ENCODE measurements at places on chromosomes 5 and 9.

GRCh38 chr5:114120166-114120565 lies 241.7 kb upstream of the KCNN2 start:
- DNase-seq, result no peak

GRCh38 chr5:103446813-103447212 lies 115.8 kb downstream of the NUDT12 start:
- DNase-seq, result no peak

DNA sequence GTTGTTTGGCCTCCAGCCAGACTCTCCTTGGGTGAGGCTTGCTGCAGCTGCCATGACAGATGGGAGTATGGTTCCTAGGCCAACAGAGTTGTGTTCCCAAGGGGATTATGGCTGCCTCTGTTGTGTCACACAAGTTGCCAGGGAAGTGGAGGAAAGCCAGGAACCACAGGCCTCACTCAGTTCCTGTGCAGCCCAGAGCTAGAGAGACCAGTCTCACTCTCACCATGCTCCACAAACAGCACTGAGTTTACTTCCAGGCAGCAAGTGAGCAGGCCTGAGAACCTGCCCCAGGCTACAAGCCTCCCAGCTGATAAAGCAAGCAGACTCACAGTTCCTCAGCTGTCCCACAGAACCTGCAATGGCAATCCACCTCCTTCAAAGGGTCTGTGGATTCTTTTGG lies 273.6 kb upstream of the TAS2R1 start:
- DNase-seq, result no peak

- no peak for DNase-seq
Observed at GRCh38 chr9:125950880-125951471, 203.8 kb downstream of the PBX3 start.

DNA sequence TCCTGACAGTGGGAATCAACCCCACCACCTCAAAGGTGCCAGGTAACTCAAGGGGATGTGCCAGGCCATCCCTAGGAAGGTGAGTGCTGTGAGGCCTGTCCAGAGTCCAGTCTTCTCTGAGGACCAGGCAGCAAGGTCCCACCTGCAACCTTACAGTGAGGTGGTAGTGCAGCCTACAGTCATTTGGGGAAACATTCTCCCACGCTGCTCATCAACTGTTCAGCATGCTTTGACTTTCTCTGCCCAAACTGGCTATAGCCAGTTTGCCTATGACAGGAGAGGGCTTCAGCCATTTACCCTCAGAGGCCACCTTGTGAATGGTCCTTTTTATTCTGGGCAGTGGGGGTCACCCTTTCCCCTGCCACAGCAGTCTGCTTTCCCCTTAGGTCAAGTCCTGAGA lies 81.9 kb downstream of the ATPSCKMT start:
- DNase-seq, result no peak

DNA sequence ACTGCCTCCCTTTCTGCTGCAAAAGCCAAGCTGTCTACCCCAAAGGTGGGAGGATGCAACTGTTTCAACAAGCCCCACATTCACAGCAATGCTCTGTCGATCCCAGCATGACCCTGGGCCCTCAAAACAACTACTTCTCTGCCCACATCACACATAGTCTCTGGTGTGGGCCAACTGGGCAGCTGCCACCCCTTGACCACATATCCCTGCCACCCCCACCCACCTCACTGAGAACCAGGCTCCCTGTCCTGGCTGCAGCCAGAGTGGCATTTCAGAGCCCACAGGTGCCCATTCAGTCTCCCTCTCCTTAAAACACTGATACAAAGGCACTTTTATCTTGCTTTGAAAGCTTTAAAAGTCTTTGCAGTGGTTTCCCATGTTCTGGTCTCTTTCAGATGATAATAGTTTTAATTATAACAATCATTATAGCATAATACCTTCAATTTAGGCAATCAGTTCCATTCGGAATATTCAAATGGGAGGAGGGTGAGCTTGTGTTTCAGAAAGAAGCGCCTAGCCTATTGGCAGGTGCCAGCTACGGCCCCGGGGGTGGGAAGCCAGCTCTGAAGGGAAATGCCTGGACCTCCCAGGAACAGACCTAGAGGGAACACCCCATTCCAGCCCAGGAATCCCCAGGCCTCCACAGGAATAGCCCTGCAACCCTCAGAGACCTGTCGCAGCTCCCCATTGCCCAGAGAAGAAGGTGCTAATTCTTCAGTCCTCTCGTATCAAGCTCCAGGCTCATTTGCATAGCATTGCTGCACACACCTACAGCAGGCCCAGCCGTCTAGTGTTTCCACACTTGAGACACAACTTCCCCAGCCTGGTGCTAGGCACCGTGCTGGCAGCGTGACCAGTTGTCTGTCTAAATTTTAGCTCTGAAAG lies 90.8 kb downstream of the C5orf15 start:
- DNase-seq, result no peak

- DNase-seq, result no peak
Observed at GRCh38 chr9:133779516-133780403, 41.6 kb upstream of the SARDH start.

DNA sequence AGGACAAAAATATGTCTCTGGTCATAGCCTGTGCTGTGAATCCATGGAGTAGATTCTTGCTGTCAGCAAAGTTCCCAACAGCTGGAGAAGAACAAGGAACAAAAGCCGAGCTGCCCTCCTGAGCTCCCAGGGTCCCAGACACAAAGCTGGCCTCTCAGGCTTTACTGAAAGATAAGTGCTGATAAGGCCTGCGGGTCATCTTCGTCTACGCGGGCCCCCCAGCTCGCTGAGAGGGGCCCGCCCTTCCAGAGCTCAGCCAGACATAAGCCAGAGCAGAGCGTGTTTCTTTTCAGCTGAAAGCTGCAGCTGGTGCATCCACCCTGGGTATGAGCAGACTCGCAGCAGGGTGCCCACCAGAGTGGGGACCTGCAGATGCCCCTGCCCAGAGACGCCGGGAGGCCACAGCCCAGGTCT lies 84.7 kb downstream of the HSD17B3 start:
- no peak for DNase-seq

GRCh38 chr9:90915693-90916092 lies 114.1 kb downstream of the SYK start:
- no peak for DNase-seq

DNA sequence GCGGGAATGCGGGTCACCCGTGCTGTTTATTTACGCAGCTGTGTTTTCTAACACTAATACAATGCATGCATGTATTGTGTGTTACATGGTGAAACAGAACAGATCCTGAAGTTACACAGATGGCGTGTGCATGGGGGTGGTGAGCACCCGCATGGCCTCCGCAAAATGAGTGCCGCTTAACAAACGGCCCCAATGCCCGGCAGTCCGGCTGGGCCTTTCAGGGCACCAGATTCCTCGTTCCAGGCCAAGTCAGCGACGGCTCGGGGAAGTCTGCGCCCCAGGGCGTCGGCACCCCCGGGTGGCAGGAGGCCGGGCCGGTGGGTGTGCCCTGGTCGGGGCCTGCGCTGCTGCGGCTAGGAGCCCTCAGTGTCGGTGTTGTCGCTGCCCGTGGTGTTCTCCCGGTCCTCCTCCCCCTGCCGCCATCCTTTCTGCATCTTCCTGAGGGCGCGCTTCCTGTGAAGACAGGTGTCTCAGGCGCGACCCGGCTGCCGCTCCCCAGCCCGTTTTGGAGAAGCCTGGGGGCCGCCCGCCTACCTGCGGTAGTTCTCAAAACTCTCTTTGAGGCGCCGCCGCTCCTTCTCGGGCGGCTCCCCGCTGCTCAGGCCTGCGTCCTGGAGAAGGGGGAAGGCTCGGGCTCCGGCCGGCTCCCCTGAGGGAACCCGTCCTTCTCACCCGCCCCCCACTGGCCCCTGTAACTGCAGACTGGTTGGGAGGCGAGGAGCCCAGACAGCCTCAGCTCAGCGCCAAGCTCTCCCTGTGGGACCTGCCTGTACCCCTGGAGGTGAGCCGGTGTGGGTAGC lies 605 bp upstream of the DNLZ start:
- DNase-seq, result no peak

DNA sequence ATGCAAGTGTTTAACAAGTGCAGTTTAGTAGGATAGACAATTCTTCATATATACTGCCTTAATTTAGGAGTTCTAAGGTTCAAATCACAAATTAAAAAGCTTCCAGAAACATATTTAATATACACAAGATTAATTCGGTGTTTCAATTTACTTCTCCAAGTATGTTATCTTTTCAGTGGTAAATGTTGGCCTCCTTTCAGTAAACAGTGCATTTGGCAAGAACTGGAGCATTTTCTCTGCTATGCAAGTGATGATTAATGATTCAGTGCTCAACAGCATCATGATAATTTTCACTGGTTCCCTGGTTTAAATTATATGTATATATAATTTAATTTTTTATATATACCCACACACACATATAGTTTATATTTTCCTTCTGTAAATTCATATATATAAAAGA lies 541.7 kb downstream of the EFNA5 start:
- DNase-seq, result no peak

DNA sequence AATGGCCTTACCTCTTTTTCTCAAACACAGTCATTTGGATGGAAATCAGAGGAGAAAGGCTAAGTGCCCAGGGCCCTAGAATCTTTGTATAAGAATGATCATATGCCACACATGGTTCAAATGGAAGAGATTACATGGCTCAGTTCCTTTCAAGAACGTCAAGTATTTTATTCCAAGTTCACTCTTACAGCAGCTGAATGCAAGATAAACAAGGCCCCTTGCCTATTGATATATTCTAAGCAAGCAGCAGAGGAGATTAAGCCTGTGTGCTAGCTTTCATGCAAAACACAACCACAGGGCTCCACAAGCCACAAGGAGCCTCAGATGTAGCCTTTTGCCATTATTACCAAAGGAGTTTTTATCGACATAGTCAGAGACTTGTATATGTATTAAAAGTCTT lies 55.3 kb upstream of the SLCO6A1 start:
- DNase-seq, result no peak

- no peak for DNase-seq
Observed at GRCh38 chr5:174601946-174602345, 122.4 kb upstream of the MSX2 start.

- no peak for DNase-seq
Observed at GRCh38 chr5:149500922-149501582, 50.2 kb downstream of the CSNK1A1 start.

DNA sequence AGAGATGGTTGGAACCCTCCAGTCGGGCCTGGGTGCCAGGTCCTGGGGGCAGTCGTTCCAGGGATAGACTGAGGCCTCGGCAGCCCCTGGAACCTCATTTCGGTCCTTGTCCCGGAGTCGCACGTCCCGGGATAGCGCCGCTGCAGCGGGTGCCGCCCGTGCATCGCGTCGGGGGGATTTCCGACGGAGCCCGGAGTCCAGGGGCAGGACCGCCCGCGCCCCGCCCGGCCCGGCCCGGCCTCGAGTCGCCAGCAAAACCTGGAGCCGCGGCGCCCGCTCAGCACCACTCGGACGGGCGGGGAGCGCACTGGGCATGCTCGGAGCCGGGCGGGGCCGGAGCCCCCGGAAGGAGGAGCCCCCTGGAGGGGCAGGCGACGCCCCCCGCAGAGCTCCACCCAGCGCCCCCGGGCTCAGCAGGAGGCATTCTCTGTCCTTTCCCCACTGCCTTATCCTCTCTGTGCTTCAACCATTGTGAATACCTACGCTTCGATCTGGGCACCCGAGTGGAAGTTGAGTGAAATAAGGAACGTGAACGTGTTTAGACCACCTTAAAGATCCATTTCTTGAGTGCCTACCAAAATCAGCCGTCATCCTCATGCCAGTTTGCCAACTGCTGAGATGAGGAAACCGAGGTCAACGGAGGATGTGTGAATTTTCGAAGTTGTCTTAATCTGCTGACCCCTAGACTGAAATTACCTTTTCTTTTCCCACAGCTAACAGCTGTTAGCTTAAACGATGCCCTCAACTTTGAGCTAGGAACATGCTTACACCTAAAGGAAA lies 1.7 kb upstream of the PTPN3 start:
- no peak for DNase-seq

- DNase-seq, result no peak
Observed at GRCh38 chr9:36868586-36869282, 165.3 kb downstream of the PAX5 start.

DNA sequence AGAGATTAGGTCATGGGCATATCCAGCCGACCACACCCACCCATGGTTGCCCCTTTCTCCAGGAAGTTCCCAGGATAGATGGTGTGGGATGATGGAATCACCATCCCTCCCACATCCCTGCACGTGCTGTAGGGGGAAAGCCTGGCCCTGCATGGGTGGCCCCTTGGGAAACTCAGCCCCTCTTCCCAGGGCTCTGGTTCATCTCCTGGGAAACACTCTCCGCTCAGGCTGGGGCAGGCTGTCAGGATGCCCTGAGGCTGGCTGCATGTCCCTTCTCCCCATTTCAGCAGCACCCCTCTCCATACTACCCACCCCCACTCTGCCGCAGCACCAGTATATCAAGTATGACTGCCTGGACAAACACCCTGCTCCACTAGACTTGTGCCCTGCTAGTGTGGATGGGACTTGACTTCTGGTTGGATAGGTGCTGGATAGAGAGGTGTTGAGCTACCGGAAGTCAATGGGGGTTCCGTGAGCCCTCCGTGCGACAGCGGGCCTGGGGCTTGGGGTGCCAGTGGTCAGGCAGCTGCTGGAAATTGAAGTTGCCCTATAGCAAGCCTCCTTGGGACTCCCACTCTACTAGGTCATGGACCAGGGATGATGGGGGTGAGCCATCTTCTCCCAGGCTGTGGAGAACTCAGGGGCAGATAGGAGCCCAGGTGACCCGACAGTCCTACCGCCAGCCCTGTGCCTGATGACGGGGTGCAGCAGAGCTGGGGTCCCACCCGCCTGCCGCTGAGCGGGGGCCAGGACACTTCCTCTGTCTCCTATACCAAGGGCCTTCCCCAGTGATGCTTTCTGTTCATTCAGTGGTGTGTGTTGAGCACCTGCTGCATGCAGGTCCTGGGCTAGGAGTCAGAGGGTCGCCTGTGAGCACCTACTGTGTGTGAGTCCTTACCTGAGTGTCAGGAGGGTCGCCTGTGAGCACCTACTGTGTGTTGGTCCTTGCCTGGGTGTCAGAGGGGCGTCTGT lies 69.4 kb upstream of the COL5A1 start:
- DNase-seq, result no peak

GRCh38 chr5:175749591-175749990 lies 91.7 kb downstream of the HRH2 start:
- no peak for DNase-seq

DNA sequence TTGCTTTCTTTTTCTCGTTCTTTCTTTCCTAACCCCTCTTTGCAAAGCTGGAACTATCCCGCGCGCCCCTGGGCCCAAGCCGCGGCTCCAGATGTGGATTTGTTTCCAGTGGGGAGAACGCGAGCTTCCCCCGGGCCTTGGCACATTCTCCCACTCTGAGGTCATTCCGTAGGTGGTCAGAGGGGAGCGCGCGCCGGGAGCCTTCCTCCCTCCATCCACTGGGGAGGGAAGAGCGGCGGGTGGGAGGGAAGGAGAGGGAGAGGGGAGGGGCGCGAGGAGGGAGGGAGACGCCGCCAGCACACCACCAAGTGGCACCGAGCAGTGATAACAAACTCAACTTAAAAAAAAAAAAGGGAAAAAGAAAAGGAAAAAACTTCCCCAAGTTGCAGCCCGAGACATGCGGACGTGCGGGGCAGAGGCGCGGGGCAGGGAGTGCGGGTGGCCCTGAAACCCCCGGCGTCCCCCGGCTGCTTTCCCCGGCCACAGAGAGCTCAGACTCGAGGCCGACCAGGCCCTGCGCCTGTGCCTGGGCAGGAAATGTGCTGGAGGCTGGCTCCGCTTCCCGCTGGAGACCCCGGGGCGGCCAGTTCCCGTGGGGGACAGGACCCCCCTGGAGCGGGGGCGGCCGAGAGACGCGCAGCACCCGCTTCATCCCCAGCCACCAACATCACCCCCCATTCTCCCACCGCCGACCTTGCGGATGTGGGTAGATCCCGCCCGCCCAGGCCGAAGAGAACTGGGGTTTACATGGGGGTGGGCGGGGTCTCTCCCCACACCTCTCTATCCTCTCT lies 3.1 kb downstream of the IER5L start:
- DNase-seq, result no peak

All from activated naive CD4-positive, alpha-beta T cell (primary cell).